Upper lobe of left lung (tissue), 6 donors: ENCODE measurements at places on chromosomes 13 and 19.

GRCh38 chr19:7665076-7665475 is 3.8 kb upstream of the RETN start:
- no peak for DNase-seq

GRCh38 chr19:1521636-1522035 is 2.2 kb upstream of the PLK5 start:
- DNase-seq, result no peak

- peak; percentile 84 for DNase-seq
Observed at GRCh38 chr19:50817941-50818858, 5.4 kb downstream of the KLK1 start.

DNA sequence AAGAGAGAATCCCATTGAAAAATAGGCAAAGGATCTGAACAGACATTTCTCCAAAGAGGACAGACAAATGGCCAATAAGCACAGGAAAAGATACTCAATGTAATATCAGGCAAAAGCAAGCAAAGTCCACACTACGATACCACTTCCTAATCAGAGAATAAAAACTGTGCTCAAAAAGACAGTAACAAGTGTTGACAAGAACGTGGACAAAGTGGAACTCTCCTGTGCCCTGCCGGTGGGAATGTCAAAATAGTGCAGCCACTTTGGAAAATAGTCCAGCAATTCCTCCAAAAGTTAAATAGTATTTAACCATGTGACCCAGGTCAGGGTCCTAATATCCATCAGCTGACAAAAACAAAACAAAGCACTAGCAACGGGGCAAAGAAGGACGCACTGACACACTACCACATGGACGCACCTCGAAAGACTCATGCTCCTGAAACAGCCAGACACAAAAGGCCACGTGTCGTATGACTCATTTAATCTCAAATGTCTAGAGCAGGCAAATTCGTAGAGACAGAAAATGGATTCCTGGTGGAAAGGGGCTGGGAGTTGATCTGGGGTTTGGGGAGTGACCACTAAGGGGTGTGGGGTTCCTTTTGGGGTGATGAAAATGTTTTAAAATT is 5.2 kb downstream of the MIER2 start:
- DNase-seq, result no peak

- DNase-seq, result no peak
Observed at GRCh38 chr13:106140476-106140875, 395.0 kb downstream of the EFNB2 start.

DNA sequence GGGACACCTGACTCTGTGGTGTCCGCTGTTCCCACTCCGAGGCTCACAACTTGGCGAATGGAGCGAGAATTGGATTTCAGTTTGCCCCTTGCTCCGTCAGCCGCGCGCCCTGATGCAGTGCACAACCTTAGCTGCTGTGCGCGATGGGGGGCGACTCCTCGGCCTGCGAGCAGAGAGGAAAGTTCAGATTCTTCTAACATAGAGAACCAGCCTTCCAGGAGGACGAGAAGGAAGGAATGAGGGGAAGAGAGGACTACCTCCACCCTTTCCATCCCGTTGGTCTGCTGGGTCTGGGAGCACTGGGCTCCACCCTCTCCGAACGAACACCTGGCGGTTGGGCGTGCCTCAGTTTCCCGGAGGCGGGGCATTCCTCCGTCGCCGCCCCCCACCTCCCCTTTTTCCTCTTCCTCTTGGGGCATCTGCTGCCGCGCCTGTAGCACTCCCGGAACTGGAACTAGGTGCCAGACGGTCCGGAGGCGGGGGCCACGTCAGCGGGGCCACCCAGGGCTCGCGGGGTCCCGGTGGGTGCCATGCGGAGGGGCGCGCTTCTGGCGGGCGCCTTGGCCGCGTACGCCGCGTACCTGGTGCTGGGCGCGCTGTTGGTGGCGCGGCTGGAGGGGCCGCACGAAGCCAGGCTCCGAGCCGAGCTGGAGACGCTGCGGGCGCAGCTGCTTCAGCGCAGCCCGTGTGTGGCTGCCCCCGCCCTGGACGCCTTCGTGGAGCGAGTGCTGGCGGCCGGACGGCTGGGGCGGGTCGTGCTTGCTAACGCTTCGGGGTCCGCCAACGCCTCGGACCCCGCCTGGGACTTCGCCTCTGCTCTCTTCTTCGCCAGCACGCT is at the start of gene KCNK6:
Gene KCNK6 (plus strand): TSS at position 425 of the 838 bp plus-strand sequence. CDS start 106 bp downstream, at position 531.
- DNase-seq, result peak; percentile 89

GRCh38 chr19:40147693-40148347 is 43.4 kb upstream of the MAP3K10 start:
- no peak for DNase-seq

GRCh38 chr19:46963093-46963734 is 56.4 kb upstream of the NPAS1 start:
- DNase-seq, result no peak

- no peak for DNase-seq
Observed at GRCh38 chr13:52850072-52850395, 1.6 kb upstream of the PCDH8 start.
